Choroid plexus epithelial cell (primary cell): ENCODE measurements at places on chromosomes 6 and 20.

GRCh38 chr20:21353236-21353635 lies 44.1 kb downstream of the NKX2-4 start:
- DNase-seq, result peak; percentile 68

GRCh38 chr6:4802312-4802935 lies 26.2 kb downstream of the CDYL start:
- DNase-seq, result no peak

DNA sequence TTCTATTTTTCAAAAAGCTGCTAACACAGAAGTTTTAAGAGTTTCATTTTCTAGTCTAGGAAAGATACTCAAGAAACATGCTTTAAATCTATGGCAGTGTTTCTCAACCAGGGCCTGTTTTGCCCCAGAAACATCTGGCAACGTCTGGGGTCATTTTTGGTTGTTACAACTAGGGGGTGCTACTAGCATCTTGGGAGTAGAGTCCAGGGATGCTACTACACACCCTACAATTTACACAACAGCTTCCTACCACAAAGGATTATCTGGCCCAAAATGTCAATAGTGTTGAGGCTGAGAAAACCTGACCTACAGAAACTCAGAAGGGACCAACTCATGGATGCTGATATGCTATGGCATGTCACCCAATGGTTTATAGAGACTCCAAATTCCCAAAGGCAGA lies 24.4 kb downstream of the SERAC1 start:
- DNase-seq, result peak; percentile 56

GRCh38 chr6:43933148-43933885 lies 163.3 kb downstream of the VEGFA start:
- peak; percentile 30 for DNase-seq

DNA sequence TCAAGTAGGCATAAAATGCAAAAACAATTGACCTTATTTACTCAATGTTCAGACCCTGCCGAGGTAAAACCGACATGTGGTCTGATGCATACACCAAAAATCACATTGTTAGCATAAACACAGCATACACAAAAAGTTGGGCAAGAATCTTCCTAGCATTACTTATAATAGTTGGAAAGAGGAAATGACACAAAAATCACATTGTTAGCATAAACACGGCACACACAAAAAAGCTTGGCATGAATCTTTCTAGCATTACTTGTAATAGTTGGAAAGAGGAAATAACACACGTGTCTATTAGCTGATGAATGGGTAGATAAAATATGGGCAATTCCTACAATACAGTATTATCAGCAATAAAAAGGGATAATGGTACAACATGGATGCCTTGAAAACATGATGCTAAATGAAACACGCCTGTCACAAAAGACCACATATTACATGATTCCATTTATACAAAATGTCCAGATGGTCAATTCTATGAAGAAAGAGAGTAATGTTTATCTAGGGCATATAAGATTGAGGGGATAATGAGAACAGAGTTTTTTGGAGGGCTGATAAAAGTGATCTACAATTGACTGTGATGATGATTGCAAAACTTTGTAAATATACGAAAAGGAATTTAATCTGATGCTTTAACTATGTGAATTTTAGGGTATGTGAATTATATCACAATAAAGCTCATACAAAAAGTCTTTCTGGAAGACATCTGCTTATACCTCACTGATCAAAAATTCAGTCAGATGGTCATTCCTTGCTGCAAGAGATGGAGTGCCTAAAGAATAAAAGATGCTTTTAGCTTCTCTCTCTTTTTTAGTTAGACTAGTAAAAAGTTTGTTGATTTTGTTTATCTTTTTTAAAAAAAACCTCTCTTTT lies 1019.5 kb upstream of the CITED2 start:
- DNase-seq, result peak; percentile 81
